ENCODE measurements at places on chromosomes 6 and 20.

- DNase-seq = no peak
Measured at GRCh38 chr6:23073821-23074220, 504.5 kb downstream of the HDGFL1 start.

DNA sequence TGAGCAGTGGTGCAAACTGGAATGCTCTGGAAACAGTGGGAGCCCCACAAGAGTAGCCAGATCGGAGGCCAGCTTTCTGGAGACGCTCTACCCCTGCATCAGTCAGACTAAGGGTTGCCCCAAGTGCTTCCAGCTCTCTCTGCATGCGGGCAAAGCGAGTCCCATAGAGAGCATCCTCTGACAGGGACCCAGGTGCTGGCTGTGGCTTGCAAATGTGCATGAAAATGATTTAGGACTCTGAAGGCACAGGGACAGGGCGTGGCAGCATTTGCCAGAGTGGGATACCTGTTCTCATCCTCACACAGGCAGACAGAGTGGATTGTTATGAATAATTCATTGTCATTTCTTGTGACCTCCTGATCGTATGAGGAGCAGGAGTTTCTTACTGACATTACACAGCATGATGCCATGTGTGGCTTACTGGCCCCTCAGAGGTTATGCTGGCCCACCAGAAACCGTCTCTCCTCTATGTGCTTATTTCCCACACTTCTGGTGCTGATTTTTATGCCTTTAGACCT, 10.3 kb downstream of the RIN2 start:
- no peak for DNase-seq

GRCh38 chr20:18750735-18751134, 62.8 kb upstream of the SCP2D1 start:
- no peak for DNase-seq

- no peak for DNase-seq
Measured at GRCh38 chr20:25867776-25868649, 171.4 kb upstream of the ZNF337 start.

- no peak for DNase-seq
Measured at GRCh38 chr20:19958219-19958618, 58.9 kb upstream of the NAA20 start.

DNA sequence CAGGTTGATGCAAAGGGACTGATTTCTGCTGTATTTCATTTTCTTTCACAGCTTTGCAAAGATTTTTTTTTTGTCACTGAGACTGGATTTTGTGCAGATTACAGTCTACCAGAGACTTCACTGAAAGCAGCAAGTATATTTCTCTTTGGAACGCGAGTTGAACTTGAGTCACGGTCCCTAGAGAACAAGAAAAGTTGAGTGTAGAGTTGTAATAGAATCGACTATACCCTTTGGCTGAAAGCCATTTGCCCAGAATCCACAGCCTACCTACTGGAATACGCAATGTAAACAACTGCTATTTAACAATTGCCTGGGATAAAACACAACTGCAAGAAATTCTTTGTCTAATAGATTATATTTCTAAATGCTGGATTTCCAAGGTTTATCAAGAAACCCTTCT, 520.6 kb downstream of the HDGFL1 start:
- DNase-seq = no peak

All from AG09309 (cell line).